ENCODE measurements at places on chromosomes 2 and 18. TPM values are rescaled to one million over a fixed set of nuclear protein-coding genes. Genes with fewer than 3 reads are reported as not detected.

GRCh38 chr18:48915626-48916425, 34.9 kb downstream of the SMAD7 start:
- peak; percentile 25 for DNase-seq

- peak; percentile 75 for DNase-seq
Measured at GRCh38 chr2:70939001-70939838, 3.5 kb downstream of the ATP6V1B1 start.

MAP3K19 gene
- not detected for total RNA-seq

NIFK gene
- total RNA-seq = 180 TPM
